ENCODE measurements at places on chromosomes 3 and 15. TPM values are rescaled to one million over a fixed set of nuclear protein-coding genes. Genes with fewer than 3 reads are reported as not detected.

RUBCN gene
- total RNA-seq: 11.5 TPM

TM6SF1 gene
- total RNA-seq: 0.83 TPM

ERICH6 gene
- 0.03 TPM for total RNA-seq

CAPN3 gene
- total RNA-seq: 1.6 TPM

CCDC54 gene
- not detected for total RNA-seq

CHRD gene
- 10.9 TPM for total RNA-seq

DUOX1 gene
- total RNA-seq: not detected

CHST14 gene
- 18.4 TPM for total RNA-seq

EPHB1 gene
- total RNA-seq: 0.98 TPM

NOX5 gene
- 0.39 TPM for total RNA-seq

SPATA16 gene
- not detected for total RNA-seq
